ENCODE measurements at places on chromosomes 7 and 10. TPM values are rescaled to one million over a fixed set of nuclear protein-coding genes. Genes with fewer than 3 reads are reported as not detected.

- no peak overlapping the region for H3K4me3 ChIP-seq
- H3K27ac ChIP-seq: no peak overlapping the region
- DNase-seq: no peak
- H3K36me3 ChIP-seq: no peaks in the 10 kb centered on the region
- H3K4me1 ChIP-seq: no peaks in the 10 kb centered on the region
Measured at GRCh38 chr7:106915873-106916272, 50.8 kb downstream of the PIK3CG start.

GRCh38 chr10:91090761-91091529, 129.5 kb upstream of the PCGF5 start:
- H3K4me1 ChIP-seq: peaks cover 26% of the 10 kb centered on the region
- DNase-seq: peak; percentile 45
- H3K27ac ChIP-seq: no peak overlapping the region
- no peaks in the 10 kb centered on the region for H3K27me3 ChIP-seq
- H3K36me3 ChIP-seq: no peaks in the 10 kb centered on the region

DNA sequence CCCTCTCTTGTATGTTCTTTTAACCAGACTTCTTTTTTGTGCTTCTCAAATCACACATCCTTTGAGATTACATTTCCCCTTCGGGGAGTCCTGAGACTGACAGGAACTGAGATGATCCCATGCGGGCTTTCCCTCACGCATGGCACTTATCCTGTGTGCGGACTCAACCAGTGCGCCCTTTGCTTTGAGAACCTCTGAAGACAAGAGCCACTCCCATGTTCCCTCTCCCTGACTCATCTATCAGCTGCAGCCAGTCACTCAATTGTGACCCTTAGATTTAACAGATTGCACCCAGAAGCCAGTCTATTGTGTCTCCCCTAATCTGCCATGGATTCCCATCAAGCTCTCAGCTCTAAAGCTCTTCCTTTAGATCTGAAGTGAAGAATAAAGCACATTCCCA, 353.9 kb upstream of the MEOX2 start:
- no peak overlapping the region for H3K4me3 ChIP-seq
- H3K27me3 ChIP-seq: no peaks in the 10 kb centered on the region
- peaks cover 3% of the 10 kb centered on the region for H3K4me1 ChIP-seq
- no peak overlapping the region for H3K27ac ChIP-seq

DNA sequence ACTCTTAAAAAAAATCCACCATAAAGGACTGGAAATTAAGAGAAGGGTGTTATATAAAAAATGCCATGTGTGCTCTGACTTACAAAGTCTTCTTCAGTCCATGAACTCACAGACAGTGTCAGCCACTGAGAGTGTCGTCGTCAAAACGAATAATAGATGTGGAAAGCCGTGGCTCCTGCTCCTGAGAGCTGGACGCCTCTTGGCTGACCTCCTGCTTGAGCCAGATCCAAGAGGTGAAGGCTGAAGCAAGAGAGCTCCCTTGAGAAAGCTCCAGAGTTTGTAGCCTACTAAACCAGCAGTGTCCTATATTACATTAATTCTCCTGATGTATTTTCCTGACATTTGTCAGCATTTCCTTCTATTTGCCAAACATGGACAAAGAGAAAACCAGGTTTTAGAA, 234.3 kb upstream of the C7orf33 start:
- no peak overlapping the region for H3K4me3 ChIP-seq
- H3K27ac ChIP-seq: no peak overlapping the region
- no peaks in the 10 kb centered on the region for H3K36me3 ChIP-seq
- H3K27me3 ChIP-seq: no peaks in the 10 kb centered on the region
- DNase-seq: no peak

- H3K4me3 ChIP-seq: no peak overlapping the region
- no peaks in the 10 kb centered on the region for H3K27me3 ChIP-seq
- no peaks in the 10 kb centered on the region for H3K36me3 ChIP-seq
- H3K4me1 ChIP-seq: peaks cover 39% of the 10 kb centered on the region
- H3K27ac ChIP-seq: no peak overlapping the region
- DNase-seq: no peak
Measured at GRCh38 chr10:104293011-104293410, 24.0 kb downstream of the GSTO2 start.

GRCh38 chr10:79116801-79117723, 48.3 kb downstream of the ZMIZ1 start:
- no peak overlapping the region for H3K27ac ChIP-seq
- DNase-seq: no peak
- H3K4me3 ChIP-seq: no peak overlapping the region
- H3K4me1 ChIP-seq: peaks cover 89% of the 10 kb centered on the region

GRCh38 chr10:93816123-93816747, 58.5 kb downstream of the LGI1 start:
- no peak overlapping the region for H3K4me3 ChIP-seq
- H3K27me3 ChIP-seq: no peaks in the 10 kb centered on the region
- H3K4me1 ChIP-seq: no peaks in the 10 kb centered on the region
- H3K36me3 ChIP-seq: no peaks in the 10 kb centered on the region

- no peaks in the 10 kb centered on the region for H3K27me3 ChIP-seq
- no peaks in the 10 kb centered on the region for H3K4me1 ChIP-seq
- no peak overlapping the region for H3K4me3 ChIP-seq
- H3K27ac ChIP-seq: no peak overlapping the region
Measured at GRCh38 chr10:19728376-19728775, 87.9 kb upstream of the PLXDC2 start.

GRCh38 chr10:28326516-28327490, 23.9 kb upstream of the MPP7 start:
- H3K36me3 ChIP-seq: no peaks in the 10 kb centered on the region
- peak; percentile 93 for DNase-seq
- H3K27me3 ChIP-seq: no peaks in the 10 kb centered on the region
- H3K4me1 ChIP-seq: peaks cover 13% of the 10 kb centered on the region

DNA sequence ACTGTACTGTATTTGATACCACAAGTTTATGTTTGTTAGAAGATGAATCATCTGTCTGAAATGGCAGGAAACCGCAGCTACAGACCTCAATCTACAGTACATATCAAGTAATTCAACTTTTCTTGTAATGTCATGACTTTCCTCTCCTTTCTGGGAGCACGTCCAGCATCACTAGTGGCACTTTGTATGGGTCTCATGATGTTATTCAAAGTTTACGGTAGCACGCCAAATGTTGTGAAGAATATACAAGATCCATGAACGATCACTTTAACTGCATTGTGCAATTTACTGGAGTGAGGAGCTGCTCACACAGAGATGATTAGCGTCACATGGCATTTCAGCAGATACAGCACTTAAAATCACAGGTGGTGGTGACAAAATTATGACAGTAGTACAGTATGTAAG, 257.8 kb upstream of the GNAI1 start:
- no peak for DNase-seq
- H3K27ac ChIP-seq: no peak overlapping the region
- no peaks in the 10 kb centered on the region for H3K36me3 ChIP-seq
- H3K4me3 ChIP-seq: no peak overlapping the region
- no peaks in the 10 kb centered on the region for H3K27me3 ChIP-seq

DNA sequence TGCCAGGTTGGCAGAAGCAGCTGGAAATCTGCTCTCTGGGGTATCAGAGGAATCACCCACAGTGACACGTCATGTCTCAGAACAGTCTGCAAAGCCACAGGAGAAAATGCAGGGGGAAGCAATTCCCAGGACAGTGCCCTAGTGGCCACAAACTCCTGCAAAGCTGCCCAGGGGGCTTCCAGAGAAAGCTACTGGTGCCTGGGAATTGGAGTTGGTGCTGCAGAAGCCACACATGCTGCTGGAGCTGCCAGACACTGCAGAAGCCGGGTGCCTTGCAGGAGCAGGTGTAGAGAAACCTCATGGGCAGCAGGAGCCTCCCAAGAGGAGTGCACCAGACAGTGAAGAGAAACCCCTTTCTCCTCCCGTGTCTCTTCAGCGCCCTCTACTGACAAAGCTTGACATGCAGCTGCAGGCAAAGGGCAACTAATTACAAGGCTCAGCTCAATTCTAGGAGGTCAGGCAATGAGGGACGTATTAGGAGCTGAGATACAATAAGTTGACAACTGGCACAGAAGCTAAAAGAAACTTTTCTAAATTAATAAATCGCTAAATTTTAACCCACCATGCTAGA, 30.2 kb upstream of the NUB1 start:
- H3K27ac ChIP-seq: no peak overlapping the region
- no peaks in the 10 kb centered on the region for H3K36me3 ChIP-seq
- no peaks in the 10 kb centered on the region for H3K27me3 ChIP-seq
- H3K4me1 ChIP-seq: peaks cover 15% of the 10 kb centered on the region
- DNase-seq: no peak
- no peak overlapping the region for H3K4me3 ChIP-seq

DNA sequence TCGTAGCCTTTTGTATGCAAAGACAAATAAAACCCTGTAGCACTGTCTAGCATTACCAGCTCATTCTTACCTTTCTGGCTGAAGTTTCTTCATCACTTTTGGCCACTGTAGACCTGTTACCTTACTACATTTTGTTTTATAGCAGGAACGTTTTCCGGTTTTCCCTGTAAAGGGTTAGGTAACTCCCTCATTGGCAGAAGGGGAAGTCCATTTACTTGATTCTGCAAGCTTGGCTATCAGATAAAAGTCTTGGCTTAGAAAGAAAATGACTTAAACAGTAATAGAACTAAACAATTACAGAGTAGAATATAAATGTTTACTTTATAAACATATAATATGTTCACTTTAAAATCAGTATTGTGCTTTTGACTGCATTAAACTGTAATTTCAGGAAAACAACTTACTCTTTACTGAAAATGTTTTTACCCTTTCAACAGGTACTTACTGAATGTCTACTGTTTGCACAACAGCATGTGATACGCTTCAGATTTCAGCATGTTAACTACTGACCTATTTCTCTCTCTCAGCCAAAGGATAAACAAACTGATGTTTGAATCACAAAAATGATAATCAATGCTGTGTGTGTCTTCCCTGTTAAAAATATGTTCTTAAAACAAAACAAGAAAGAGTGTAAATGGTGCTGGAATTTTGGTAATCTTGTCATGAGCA, 67.1 kb downstream of the OTUD1 start:
- DNase-seq: no peak
- H3K4me3 ChIP-seq: no peak overlapping the region
- H3K36me3 ChIP-seq: no peaks in the 10 kb centered on the region
- no peaks in the 10 kb centered on the region for H3K27me3 ChIP-seq
- no peak overlapping the region for H3K27ac ChIP-seq

GRCh38 chr7:134527979-134528371, 608 bp downstream of the AKR1B10 start:
- peaks cover 9% of the 10 kb centered on the region for H3K4me1 ChIP-seq
- no peaks in the 10 kb centered on the region for H3K36me3 ChIP-seq
- no peak for DNase-seq
- H3K27ac ChIP-seq: no peak overlapping the region

GRCh38 chr7:148524479-148525224, 65.9 kb upstream of the C7orf33 start:
- DNase-seq: no peak
- H3K36me3 ChIP-seq: no peaks in the 10 kb centered on the region
- no peak overlapping the region for H3K27ac ChIP-seq
- H3K4me1 ChIP-seq: no peaks in the 10 kb centered on the region

- H3K27ac ChIP-seq: no peak overlapping the region
- no peaks in the 10 kb centered on the region for H3K27me3 ChIP-seq
- DNase-seq: no peak
- H3K36me3 ChIP-seq: no peaks in the 10 kb centered on the region
- no peak overlapping the region for H3K4me3 ChIP-seq
Measured at GRCh38 chr10:17647326-17647725, 3.4 kb downstream of the STAM start.

DNA sequence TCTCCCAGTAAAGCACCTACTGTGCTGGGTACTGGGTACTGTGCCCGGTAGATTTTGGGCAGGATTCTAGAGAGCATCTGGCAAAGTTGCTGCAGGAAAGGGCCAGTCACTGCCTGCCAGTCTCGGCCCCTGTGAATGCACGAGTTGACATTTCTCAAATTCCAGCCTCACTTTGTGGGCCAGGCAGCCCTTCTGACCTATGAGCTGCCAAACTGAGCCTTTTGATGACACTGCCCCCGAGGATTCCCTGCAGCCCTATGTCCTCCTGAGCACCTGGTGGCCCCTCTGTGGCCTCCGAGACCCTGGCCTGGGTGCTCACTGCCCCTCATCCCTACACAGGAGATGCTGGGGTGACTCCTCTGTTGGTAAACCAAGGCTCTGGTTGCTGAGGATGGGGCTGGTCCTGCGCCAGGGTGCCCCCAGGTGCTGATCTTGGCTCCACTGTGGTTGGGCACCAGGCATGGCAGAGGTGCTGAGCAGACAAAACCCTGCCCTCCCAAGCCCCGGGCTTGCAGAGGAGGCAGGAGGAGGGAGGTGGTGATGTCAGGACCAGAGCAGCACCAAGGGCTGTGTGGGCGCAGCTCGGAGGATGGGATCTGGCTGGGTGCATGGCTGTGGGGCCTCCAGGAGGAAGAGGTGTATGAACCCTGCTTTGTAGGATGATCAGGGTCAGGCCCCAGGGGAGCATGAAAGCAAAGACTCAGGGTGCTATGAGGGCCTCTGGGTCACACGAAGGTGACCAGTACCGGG, 16.2 kb downstream of the LHPP start:
- no peaks in the 10 kb centered on the region for H3K36me3 ChIP-seq
- no peak overlapping the region for H3K27ac ChIP-seq
- DNase-seq: no peak
- no peaks in the 10 kb centered on the region for H3K4me1 ChIP-seq
- H3K4me3 ChIP-seq: no peak overlapping the region
- H3K27me3 ChIP-seq: no peaks in the 10 kb centered on the region

DNA sequence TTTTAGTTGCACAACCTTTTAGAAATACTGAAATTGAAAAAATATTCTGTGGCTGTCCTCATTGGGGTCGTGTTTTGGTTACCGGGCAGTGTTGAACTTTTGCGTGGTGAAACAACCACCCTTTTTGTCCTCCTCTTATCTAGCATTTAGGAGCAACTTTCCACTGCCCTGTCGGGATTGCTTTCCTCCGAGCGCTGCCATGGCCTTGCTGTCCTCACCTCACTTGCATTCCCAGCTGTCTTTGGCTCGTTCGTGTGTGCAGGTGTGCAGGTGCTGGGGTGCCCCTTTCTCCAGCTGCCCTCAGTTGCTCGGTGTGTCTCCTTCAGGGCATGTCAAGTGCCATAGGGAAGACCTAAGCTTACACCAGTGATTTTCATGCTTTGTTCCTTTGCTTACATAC, 116.9 kb upstream of the GJD4 start:
- DNase-seq: no peak
- peaks cover 14% of the 10 kb centered on the region for H3K4me1 ChIP-seq
- H3K4me3 ChIP-seq: no peak overlapping the region
- H3K27me3 ChIP-seq: no peaks in the 10 kb centered on the region
- H3K27ac ChIP-seq: no peak overlapping the region
- no peaks in the 10 kb centered on the region for H3K36me3 ChIP-seq

DNA sequence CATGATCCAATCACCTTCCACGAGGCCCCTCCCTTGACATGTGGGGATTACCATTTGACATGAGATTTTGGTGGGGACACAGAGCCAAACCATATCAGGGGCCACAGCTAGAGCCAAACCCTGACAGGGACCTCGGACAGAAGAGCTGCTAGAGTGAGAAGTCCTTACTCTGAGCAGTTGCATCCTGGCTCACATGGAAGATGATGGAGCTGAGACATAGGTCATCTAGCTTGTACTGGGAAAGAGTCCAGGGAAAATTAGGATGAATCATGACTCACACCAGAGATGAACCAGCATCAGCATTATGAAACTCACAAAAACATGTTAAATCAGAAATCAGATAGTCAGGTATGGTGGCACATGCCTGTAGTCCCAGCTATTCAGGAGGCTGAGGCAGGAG, 12.8 kb upstream of the FMC1 start:
- H3K4me1 ChIP-seq: no peaks in the 10 kb centered on the region
- no peak overlapping the region for H3K4me3 ChIP-seq
- no peaks in the 10 kb centered on the region for H3K27me3 ChIP-seq
- no peak for DNase-seq

CRTAC1 gene
- 5.8 TPM for total RNA-seq

LRIT1 gene
- not detected for total RNA-seq

PRPS1L1 gene
- not detected for total RNA-seq

CUTC gene
- 17.6 TPM for total RNA-seq

ADAMTS14 gene
- total RNA-seq: 0.13 TPM

BHLHA15 gene
- total RNA-seq: not detected

ACSL5 gene
- 10.6 TPM for total RNA-seq

FHIP2A gene
- 42.8 TPM for total RNA-seq

Measured in esophagus muscularis mucosa (tissue), 4 donors.